Posterior cingulate gyrus (tissue), 11 donors: ENCODE measurements at places on chromosomes 1 and 21.

DNA sequence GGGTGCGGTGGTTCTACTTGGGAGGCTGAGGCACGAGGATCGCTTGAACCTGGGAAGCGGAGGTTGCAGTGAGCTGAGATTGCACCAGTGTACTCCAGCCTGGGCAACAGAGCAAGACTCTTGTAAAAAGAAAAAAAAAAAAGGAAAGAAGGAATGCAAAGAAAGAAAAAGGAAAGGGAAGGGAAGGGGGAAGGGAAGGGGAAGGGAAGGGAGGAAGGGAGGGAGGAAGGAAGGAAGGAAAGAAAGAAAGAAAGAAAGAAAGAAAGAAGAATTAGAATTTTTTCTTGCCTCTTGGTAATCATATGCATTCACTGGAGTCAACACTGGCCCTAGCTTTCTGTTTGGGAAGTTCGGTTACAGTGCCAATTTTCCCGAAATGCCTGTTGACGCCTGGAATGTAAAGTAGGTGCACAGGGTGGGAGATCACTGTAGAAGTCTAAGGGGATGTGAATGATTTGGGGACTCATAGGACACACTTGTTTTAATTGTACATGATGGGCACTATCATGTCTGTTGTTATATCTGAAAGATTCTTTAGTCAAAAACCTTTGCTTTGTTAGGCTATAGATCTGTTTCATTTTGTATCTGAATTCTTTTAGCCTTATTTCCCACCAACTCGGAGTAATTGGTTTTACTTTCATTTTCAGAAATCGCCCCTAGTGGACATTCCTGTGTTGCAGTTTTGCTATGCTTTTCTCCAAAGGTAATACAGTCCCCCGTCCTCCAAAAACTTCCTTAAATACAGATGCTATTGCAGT is 59.8 kb upstream of the MORC3 start:
- no peak for DNase-seq

DNA sequence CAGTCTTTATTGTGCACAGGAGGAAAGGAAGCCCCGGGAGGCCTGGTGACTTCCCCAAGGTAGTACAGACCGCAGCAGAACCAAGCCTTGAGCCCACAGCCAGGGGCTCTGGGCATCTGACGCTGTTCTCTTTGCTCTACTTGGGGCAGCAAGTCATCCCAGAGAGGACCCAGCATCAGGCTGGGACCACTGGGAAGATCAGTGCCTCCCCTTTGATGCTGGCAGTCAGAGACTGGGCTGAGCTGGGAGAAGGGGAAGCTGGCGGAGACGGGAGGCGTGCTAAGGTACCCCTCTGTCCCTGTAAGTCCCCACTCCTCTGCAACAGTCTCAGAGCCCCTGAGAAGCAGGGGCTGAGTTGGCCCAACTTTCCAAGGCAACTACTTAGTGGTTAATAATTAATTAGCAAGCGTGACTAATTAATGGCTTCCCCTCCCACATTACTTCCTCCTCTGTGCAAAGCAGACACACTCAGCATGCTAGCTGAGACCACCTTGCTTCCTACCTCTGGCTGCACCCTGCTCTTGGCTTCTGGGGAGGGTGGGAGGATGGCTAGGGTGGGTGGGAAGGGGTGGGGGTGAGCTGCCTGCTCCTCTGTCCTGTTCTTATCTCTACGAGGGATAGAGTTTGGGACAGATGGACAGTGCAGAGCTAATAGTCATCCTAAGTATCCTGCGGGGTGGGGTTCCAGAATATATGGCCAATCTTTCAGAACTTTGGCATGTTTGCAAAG is 1.3 kb downstream of the INAVA start:
- DNase-seq, result no peak

GRCh38 chr1:185487936-185488335 is 170.9 kb upstream of the IVNS1ABP start:
- DNase-seq, result no peak

DNA sequence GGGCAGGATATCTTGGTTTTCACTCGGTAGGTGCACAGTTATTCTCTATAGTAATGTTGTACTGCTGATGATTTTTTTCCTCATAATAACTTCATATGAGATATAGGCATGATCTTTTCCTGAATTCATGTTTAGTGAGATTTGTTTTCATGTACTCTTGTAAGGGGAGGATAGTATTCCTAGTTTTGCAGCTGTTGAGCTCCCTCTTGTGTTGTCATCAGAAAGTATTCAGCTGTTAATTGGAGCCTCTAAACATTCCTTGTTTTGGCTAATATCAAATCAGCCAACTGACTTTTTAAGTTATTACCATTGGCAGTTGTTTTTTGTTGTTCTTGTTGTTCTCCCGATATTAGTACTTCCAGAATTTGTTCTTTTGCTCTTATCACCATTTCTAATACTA is 24.4 kb downstream of the OR10R2 start:
- DNase-seq, result no peak

GRCh38 chr1:69201716-69202115 is 366.0 kb upstream of the LRRC7 start:
- no peak for DNase-seq

GRCh38 chr21:27582948-27583430 is 616.1 kb upstream of the ADAMTS5 start:
- DNase-seq, result no peak

DNA sequence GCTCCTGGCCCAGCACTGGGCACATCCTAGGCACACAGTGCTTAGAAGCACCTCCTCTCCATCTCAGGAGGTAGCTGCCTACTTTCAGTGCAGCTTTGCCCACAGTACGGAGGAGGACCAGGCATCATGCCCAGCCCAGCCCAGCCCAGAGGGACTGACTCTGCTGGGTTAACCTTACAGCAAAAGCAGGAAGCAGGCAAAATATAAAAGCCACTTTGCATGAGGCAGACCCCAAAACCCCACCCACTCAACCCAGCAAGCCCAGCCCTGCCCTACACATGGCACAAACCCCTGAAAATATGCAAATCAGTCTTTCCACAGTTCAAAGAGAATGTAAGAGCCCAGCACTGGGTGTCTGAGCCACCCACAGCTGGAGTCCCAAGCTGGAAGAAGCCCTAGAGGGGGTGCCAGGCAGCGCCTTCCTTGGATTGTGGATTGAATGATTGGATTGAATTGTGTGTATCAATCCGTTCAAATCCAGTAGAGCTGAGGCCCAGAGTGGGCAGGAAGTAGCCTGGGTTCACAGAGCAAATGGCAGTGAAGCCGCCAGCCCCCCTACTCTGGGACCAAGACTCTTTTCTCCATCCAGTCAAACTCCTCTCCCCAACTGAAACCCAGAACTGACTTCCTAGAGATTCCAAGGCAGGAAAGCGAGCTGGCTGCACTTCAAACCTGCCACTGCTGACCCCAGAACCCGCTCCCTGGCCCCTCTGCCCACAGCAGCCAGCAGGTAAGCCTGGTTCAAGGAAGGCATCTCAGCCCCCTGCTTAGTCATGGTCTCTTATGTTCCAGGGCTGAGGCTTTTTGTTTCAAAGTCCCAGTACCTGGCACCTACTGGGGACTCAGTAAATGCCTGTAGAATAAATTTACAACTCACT is 117.7 kb downstream of the LACTBL1 start:
- peak; percentile 67 for DNase-seq

GRCh38 chr1:78980511-78980910 is 26.0 kb downstream of the ADGRL4 start:
- DNase-seq, result no peak

GRCh38 chr1:5385956-5386355 is 606.3 kb downstream of the NPHP4 start:
- DNase-seq, result no peak
